ENCODE measurements at places on chromosomes 12 and 14. TPM values are rescaled to one million over a fixed set of nuclear protein-coding genes. Genes with fewer than 3 reads are reported as not detected.

- DNase-seq: no peak
Observed at GRCh38 chr14:75301666-75302325, 23.2 kb downstream of the FOS start.

The CNTN1 gene
- total RNA-seq: 10.1 TPM

DNA sequence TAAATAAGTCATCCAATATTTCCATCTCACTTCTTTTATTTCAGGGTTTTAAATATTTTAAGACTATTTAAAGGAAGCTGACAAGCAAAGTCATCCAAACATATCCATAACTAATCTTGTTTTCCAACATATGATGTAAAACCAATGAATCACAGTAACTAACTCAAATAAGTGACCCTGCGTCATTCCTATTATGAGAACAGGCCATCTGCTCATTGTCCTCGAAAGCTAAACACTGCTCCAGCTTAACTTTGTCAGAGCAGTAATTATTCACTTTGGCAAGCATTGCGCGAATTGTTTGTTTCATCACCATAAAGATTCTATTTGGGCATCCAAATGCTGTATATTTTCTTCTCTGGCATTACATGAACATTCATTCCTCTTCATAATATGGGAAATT lies 99.1 kb downstream of the CAPZA3 start:
- DNase-seq: no peak

The SPRING1 gene
- total RNA-seq: 18.2 TPM

The FOXG1 gene
- total RNA-seq: not detected

- DNase-seq: no peak
Observed at GRCh38 chr14:103135333-103136260, 12.3 kb downstream of the TNFAIP2 start.

DNA sequence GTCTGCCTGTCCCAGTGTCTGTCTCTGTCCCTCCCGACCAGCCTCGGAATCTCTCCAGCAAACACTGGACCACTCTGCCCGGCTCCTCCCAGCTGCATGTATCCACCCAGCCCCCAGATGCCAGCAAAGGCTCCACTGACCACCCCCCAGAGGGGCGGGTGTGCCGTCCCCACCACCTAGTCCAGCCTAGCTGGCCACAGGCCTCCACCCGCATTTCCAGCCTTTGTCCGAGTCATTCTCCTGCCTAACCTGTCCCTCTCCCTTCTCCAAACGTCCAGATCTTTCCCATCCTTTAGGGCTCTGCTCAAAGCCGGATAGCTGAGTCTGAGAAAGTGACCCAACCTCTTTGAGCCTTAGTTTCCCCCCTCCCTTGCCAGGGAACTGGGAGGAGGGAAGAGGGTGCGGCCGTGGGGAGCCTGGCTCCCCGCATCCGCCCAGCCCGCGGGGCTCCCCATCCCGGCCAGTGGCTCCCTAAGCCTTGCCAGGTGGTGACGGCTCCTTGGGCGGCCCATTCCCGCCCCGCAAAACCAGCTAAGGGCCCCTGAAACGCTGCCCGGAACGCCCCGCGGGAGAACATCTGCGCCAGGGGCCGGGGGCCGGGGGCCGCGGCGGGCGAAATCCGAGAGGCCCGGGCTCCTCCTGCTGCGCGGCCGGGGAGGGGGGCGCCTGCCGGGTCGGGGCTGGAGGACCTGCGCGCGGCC lies 34.6 kb upstream of the ANKRD9 start:
- DNase-seq: no peak

DNA sequence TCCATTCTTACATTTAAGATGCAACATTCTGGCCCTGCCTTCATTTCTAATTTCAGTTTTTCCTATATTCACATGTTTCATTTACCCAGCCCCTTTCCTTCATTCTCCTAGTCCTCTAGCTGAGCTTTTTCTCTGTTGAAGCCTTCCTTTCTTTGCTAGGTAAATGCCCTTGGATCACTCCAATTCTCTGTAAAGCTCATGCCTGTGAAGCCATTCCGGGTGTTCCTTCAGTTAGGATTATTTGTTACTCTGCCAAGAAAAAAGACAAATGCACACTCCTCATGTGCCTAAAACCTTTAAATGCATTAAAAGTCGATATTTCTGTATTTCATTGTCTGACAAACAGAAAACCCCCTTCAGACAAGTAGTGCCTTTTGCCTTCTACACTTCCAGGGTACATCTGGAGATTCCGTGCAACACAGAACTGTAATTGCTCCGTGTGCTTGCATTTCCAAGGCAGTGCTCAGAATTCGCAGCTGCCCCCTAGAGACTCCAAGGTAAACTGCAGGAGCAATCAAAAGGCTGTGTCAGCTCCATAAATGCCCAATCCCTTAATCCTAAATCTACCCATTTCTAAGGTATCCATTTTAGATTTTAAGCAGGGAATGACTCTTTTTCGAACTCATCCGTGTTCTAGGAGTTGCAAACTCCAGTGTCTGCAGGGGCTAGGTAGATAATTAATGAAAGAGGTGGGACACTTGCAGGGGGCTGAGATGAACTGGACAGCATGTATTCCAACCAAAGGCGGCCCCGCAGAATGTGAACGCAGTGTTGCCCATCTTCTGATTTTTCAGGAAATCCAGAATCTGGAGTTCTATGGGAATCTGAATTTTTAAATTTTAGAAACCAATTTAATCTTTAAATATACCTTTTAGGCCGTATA lies 320.2 kb downstream of the GRIN2B start:
- DNase-seq: peak; percentile 31

DNA sequence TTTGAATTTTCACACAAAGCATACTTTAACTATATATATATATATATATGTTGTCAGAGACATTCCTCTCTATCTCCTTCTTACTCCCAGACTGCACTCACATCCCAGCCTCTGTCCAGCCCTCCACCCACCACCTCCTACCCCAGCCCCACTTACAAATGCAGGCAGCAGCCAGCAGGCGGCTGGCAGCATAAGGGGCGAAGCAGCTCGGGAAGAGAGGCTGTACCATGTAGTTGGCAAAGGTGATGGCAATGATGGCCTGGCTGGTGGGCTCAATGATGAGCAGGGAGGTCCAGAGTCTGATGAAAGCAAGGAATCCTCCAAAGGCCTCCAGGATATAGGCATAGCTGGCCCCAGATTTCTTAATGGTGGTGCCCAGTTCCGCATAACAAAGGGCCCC lies 2.5 kb downstream of the SLC7A7 start:
- DNase-seq: no peak

DNA sequence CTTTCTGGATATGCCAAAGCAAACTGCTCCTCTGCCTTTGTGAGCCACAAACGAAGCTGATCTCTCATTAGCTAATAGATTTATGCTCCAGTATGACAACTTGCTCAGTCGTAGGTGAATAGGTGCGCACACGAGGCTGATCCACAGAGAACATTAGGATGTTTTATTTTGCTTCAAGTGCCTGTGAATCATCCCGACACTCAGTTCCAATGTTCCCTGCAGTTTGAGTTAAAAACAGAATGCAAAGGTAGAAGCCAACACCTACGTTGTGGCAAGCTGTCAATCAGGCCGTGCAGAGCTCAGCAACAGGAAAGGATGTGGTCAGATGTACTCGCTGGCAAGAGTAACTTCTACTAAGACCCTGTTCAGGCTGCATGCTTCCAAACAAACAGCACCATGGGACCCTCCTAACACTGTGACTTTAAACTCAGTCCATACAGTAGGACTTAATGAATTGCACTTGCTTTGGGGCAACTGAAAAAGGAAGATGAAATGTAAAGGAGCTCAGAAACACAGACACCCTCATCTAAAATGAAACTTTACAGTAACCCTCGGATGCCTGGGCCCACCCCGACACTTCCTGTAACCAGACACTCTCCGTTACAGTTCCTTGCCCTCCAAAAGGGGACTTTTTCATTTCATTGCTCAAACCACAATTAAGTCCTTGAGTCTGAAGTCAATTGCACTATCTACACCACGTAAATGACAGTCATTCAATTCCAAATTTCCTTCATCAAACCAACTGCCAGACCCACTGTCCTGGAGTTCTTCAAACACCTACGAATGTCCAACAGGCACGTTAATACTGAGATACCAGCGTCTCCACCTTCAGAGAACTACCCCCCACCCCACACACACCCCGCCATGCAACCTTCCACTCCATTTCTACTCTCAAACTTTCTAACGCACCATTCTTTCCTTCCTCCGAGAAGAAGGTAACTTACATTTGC lies 1.6 kb downstream of the CCDC88C start:
- no peak for DNase-seq

- no peak for DNase-seq
Observed at GRCh38 chr12:91155990-91156389, 26.6 kb downstream of the DCN start.

The TAS2R42 gene
- not detected for total RNA-seq

The FGF23 gene
- total RNA-seq: not detected

GRCh38 chr14:56752428-56752827 lies 57.9 kb downstream of the OTX2 start:
- no peak for DNase-seq

DNA sequence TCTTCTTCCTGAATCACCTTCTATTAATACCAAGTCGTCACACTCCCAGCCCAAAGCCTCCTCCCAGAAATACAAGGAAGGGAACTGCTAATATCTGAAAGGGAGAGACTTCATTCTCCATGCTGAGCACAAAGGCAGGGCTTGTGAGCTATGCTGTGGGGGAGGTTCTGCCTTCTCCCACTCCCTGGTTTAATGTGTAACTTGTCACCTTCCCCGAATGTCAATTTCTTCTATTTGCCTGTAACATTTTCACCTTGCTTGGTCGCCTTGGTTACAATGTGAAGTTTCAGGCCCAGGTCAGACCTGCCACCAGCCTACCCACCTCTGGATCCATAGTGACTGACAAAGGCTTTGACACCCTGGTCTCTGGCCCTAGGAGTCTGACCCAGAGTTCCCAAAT lies 82.0 kb upstream of the ESRRB start:
- DNase-seq: no peak

The MUCL1 gene
- total RNA-seq: not detected

- no peak for DNase-seq
Observed at GRCh38 chr12:119710374-119710964, 42.5 kb downstream of the PRKAB1 start.

GRCh38 chr12:12979126-12979525 lies 20.9 kb downstream of the HEBP1 start:
- DNase-seq: no peak

DNA sequence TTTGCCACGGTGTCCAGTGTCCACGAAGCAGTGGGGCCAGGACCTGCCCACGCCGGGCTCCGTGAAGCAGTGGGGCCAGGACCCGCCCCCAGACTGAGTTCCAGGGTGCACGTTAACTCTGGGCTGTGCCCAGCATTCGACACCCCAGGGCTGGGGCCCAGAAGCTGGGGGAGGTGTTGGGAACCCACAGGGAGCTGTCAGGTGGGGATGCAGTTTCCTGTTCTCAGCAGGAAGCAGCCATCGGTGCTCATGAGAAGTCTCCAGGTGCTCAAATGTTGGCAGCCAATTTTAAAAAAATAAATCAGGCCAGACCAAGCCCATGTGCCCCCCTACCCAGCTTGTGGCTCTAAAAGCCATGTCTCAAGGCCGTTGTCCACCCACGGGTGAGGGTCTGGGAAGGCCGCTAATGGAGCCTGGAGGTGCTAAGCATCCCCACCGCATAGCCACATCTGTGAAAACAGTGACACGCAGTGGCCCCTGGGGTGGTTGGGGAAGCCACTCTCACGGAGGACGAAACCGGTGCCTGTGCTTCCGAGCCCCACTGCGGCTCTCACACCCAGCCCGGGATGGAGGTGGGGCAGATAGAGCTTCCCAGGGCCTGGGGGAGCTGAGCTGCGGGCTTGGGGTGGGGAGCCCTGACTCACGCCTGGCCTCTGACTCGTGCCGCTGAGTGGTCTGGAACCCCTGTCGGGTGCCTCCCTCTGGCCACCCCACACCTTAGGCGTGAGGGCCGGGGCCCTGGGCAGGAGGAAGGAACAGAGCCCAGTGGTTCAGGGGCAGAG lies 53.5 kb downstream of the FBRSL1 start:
- no peak for DNase-seq

GRCh38 chr14:23056956-23057756 lies at the start of gene CDH24:
Gene CDH24 (minus strand): TSS chr14:23057520. CDS start chr14:23055733, 1,787 bp downstream.
- peak; percentile 64 for DNase-seq

GRCh38 chr14:68210729-68211299 lies 391.2 kb downstream of the RAD51B start:
- no peak for DNase-seq

- DNase-seq: no peak
Observed at GRCh38 chr12:26701604-26702215, 131.3 kb downstream of the ITPR2 start.

GRCh38 chr14:32524609-32525375 lies 195.7 kb downstream of the AKAP6 start:
- DNase-seq: no peak

- peak; percentile 76 for DNase-seq
Observed at GRCh38 chr14:36662543-36663403, 1.1 kb downstream of the PAX9 start.

The CBLN3 gene
- 0.71 TPM for total RNA-seq

DNA sequence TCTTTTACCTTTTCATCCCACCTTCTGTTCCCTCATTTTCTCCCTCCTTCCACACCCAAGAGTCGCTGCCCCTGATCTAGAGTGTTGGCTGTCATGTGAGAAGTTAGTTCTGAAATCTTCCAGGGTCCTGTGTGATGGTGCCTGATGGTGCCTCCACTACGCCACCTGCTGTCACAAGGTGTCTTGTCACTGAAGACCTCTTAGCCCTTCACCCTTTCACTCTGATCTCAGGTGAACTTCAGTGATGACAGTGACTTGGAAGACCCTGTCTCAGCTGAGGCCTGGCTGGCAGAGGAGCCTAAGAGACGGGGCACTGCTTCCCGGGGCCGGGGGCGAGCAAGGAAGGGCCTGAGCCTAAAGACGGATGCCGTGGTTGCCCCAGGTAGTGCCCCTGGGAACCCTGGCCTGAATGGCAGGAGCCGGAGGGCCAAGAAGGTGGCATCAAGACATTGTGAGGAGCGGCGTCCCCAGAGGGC lies 7.6 kb upstream of the PFDN5 start:
- DNase-seq: no peak

DNA sequence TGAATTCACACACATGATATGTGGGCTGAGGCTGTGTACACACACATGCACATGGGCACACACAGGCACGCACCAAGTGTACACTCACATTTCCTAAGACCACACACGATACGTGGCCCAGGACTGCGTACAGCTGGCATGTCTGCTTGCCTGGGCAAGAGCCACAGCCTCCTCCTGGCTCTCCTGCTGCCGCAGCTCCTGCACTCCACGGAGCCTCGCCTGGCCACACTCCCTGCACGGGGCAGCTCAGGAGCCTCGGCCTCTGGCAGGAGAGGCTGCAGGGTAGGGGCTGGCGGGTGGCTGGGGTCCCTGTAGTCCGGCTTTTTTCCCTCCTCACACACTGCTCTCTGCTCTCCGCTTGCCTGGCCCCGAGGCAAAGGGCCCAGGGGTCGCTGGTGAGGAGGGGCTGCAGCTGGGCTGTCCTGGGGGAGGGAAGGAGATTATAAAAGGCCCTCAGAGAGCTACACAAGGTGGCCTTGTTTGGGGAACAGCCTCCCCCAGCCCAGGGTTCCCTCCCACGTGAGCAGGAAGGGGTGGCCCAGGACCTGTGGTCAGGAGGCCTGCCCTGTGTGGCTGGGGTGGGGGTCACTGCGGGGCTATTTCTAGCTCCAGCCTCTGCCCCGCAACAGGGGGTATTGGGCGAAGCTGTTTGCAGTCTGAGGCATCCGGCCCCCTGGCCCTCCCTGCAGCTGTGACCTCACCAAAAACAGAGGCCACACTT lies 89.0 kb upstream of the SFSWAP start:
- DNase-seq: no peak

The GPR162 gene
- total RNA-seq: 0.59 TPM

The ATL1 gene
- 3.6 TPM for total RNA-seq
